ENCODE measurements at places on chromosomes 4 and X. TPM values are rescaled to one million over a fixed set of nuclear protein-coding genes. Genes with fewer than 3 reads are reported as not detected.

The ANKRD50 gene
- 16.5 TPM for total RNA-seq

The HSFX2 gene
- not detected for total RNA-seq

The MOSPD2 gene
- 8.9 TPM for total RNA-seq

The UGDH gene
- total RNA-seq = 67.9 TPM

The ADGRG4 gene
- not detected for total RNA-seq

The PDLIM3 gene
- total RNA-seq = 11.5 TPM

The MAGEA9B gene
- 0.47 TPM for total RNA-seq

The PCSK1N gene
- 0.22 TPM for total RNA-seq

The NPY2R gene
- not detected for total RNA-seq

The S100P gene
- 4.1 TPM for total RNA-seq
